ENCODE measurements at places on chromosomes 5 and 9.

- H3K36me3 ChIP-seq, result no peaks in the 10 kb centered on the region
- DNase-seq, result no peak
- H3K27me3 ChIP-seq, result no peaks in the 10 kb centered on the region
- no peak overlapping the region for H3K27ac ChIP-seq
- no peak overlapping the region for H3K4me3 ChIP-seq
These were observed 97.7 kb upstream of the HCN1 start for GRCh38 chr5:45793638-45794532.

GRCh38 chr9:4443439-4443838 is 46.8 kb upstream of the SLC1A1 start:
- H3K4me3 ChIP-seq, result no peak overlapping the region
- DNase-seq, result no peak
- peaks cover 7% of the 10 kb centered on the region for H3K27me3 ChIP-seq
- H3K36me3 ChIP-seq, result peaks cover 23% of the 10 kb centered on the region
- H3K4me1 ChIP-seq, result peaks cover 10% of the 10 kb centered on the region
- no peak overlapping the region for H3K27ac ChIP-seq

DNA sequence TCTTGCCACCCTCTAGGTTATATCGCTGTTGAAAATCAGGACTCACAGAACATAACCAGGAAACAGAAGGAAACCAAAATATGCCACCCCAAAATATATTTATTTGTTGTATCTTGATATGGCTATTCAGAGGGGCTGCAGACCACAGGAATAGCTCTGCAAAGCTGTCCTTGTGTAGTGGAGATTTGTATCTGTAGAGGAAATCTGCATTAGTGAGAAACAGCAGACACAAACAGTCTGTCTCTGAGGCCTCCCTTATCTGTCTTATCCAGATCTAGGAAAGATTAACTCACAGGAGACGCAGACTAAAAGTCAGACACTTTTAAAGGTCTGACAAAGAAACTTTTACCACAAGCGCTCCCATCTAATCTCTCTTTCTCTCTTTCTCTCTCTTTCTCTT is 54.1 kb upstream of the CEMIP2 start:
- DNase-seq, result no peak
- peaks cover 6% of the 10 kb centered on the region for H3K4me1 ChIP-seq
- H3K4me3 ChIP-seq, result no peak overlapping the region
- H3K27me3 ChIP-seq, result no peaks in the 10 kb centered on the region

GRCh38 chr5:443239-444151 is 519 bp downstream of the EXOC3 start:
- peaks cover 9% of the 10 kb centered on the region for H3K36me3 ChIP-seq
- H3K27ac ChIP-seq, result peak overlapping the region; percentile 69
- H3K4me3 ChIP-seq, result peak overlapping the region; percentile 88
- no peaks in the 10 kb centered on the region for H3K27me3 ChIP-seq
- peak; percentile 40 for DNase-seq

DNA sequence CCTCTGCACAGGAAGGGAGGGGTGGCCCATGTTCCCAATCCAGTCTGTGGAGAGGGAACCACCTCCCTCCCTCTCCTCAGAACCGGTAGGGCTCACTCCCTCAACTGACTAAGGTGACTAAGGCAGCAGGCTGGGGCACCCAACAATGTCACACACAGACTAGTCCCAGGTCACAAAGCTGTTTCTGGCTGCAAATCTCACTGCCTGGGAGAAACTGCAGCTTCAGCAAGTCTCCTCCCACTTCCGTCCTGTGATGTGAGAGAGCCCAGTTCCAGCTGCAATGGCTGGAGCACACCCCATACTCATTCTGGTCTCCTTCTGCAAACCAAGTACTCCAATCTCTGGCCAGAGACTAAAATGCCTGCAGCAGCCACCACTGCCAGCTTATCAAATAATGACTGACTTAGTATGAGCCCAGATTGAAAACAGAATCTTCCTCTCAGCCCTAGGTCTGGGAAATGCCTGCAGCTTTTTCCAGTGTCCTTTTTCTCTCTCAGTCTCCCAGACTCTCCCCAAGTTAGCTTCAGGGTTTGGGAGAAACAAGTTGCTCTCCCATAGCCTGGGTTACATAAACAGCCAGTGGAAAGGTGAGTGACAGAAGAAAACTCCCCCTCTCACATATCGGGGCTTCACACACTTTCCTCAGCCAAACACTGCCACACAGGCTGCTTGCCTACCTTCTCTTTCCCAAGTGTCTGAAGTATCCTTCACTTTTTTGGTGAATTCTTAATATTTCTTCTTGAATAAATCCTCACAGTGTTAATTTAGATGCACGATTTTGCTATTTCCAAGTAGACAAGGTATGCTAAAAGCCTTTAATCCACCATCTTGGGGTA is 247.4 kb upstream of the RASA1 start:
- DNase-seq, result peak; percentile 15
- peaks cover 36% of the 10 kb centered on the region for H3K4me1 ChIP-seq
- no peaks in the 10 kb centered on the region for H3K36me3 ChIP-seq
- peak overlapping the region; percentile 3 for H3K27ac ChIP-seq

GRCh38 chr9:2469681-2470221 is 151.8 kb upstream of the VLDLR start:
- H3K4me1 ChIP-seq, result no peaks in the 10 kb centered on the region
- no peak overlapping the region for H3K4me3 ChIP-seq
- no peak overlapping the region for H3K27ac ChIP-seq

DNA sequence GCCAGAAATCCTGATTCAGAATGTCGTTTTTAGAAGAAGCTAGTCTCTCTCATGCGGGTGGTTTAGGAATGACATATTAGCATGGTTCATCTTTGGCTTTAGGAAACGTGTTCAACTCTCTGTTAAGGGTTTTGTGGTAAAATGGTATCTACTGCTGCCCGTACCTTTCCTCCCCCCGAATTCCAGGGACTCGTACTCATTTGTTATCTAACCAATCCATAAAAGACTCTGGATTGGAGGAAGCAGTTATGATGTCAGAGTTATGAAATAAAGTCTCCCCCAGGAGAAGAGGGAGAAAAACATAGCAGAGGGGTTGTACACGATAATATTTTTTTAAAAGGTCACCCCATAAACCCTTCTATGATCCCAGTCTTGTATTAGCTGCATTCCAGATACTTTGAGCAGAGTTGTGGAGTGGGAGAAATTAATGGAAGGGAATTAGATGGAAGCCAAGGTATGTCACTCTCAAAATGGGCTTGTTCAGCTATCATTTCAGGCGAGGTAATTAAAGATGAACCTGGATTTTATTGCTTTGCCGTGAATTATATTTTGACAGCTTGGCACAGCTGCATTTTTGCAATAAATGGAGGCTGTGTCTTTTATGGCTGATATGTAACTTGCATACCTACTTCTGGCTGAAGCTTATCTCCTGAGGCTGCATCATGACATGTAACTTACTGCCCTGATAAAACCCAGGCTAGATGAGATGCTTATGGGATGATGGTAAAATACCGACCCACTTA is 31.3 kb downstream of the RAI14 start:
- no peak for DNase-seq
- H3K4me3 ChIP-seq, result no peak overlapping the region
- no peak overlapping the region for H3K27ac ChIP-seq
- H3K36me3 ChIP-seq, result no peaks in the 10 kb centered on the region
- no peaks in the 10 kb centered on the region for H3K27me3 ChIP-seq

- no peaks in the 10 kb centered on the region for H3K4me1 ChIP-seq
- no peak for DNase-seq
- H3K36me3 ChIP-seq, result no peaks in the 10 kb centered on the region
- no peak overlapping the region for H3K4me3 ChIP-seq
These were observed 595.3 kb downstream of the PSAT1 start for GRCh38 chr9:78892182-78892581.
